ELR (cell line): ENCODE measurements at places on chromosomes 3 and 15.

GRCh38 chr3:143267989-143268388 is 148.4 kb downstream of the CHST2 start:
- DNase-seq: peak; percentile 8

GRCh38 chr3:55719006-55719405 is 231.9 kb upstream of the WNT5A start:
- DNase-seq: no peak

DNA sequence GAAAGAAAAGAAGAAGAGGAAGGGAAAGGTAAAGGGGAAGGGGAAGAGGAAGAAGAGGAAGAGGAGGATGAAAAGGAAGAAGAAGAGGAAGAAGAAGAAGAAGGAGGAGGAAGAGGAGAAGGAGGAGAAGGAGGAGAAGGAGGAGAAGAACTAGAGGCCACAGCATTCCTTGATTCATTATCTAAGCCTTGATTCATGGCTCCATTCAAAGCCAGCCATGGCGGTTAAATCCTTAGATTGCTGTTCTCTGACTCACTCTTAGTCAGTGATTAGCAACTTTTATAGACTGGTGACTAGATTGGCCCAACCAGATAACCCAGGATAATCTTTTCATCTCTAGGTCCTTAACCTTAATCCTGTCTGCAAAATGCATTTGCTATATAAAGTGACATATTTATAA is 47.6 kb downstream of the OSTN start:
- DNase-seq: peak; percentile 94

DNA sequence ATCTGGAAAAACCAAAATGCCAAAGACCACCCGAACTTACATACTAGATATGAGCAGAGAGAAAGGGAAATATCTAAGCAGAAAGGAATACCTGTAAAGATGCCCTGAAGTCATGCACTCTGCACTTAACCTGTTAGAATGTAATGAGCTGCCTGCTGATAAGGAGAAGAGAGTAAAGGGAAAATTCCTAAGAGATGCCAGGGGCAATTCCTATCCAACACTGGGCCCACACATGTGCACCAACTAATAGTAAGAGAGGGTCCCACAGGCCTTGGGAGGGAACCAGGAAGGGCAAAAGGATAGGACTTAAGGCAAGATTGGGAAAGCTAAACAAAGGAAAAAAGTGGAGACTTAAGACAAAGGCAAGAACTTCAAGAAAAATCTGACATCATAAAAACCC is 189.5 kb downstream of the NSUN3 start:
- DNase-seq: no peak

DNA sequence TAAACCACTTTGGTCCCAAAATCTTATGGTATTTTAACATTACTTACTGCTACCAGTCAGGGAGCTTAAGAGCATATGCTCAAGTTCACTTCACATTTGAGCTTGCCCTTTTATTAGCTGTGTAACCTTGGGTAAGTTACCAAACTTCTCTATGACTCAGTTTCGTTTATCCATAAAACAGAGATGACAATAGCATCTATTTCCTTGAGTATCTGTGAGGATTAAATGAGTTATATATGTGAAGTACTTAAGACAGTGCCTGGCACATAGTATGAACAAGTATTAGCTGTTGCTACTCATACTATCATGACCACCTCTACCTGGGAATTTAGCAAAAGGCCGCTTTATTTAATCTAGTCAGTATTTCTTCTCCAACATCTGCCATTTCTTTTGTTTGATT is 5.9 kb downstream of the ATOSA start:
- DNase-seq: peak; percentile 14

GRCh38 chr3:192494174-192494573 is 233.2 kb downstream of the FGF12 start:
- no peak for DNase-seq

DNA sequence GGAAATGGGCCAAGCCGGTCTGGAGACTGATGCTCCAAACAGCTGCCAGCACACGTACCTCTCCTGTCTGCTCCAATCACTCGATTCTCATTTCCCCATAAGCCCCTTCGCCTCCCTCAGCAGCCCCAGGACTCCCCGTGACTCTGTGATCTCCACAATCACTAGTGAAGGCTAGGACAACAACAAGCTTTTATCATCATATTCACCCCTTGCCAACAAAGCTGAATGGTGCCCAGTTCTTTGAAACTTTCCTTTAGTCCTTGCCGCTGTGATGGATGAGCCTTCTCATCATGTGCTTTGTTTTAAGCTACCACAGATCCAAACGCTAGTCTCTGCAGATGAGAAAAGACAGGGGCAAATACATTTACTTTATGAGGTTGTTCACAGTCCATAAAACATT is 242.0 kb downstream of the SV2B start:
- DNase-seq: no peak

DNA sequence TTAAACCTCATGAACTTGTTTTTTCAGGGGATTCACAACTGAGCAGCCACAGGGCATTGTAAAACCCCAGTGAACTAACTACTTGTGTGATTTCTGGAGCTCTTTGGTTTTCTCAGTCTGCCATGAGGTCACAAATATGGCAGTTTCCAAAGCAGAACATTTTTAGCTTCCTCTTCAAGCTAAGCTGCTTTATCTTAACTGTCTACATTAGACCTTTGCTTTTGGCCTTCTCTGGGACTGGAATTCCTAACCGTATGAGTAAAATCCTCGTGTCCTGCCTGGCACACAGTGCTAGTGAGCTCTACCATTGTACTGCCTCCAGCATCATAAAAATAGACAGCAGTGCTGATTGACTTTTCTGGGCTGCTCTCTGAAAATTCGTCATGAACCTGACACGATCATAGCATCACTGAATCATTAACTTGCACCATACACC is 22.1 kb downstream of the CDIN1 start:
- DNase-seq: peak; percentile 81

- peak; percentile 4 for DNase-seq
These were observed 338.3 kb upstream of the ZNF385D start for GRCh38 chr3:22089284-22089683.
